ENCODE measurements at places on chromosomes 3 and 15.

- DNase-seq, result no peak
Observed at GRCh38 chr3:89586676-89587075, 479.3 kb downstream of the EPHA3 start.

DNA sequence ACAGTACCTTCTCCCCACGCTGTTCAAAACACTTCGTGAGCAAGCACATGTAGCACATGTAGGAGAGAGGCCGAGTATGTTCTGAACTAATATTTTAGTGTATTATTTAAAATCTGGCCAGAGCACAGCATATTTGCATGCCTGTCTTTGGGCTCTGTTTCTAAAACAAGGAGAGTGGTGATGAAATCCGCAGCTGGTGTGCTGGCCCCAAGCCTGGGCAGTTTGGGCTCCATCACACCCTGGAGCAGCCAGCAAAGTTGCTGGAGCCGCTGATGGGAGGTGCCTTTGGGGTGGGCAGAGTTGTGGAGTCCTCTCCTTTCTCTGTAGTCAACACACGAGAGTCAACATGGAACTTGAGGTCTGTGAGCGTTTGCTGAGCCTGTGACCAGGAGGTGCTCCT is 116.6 kb downstream of the SLCO3A1 start:
- no peak for DNase-seq

DNA sequence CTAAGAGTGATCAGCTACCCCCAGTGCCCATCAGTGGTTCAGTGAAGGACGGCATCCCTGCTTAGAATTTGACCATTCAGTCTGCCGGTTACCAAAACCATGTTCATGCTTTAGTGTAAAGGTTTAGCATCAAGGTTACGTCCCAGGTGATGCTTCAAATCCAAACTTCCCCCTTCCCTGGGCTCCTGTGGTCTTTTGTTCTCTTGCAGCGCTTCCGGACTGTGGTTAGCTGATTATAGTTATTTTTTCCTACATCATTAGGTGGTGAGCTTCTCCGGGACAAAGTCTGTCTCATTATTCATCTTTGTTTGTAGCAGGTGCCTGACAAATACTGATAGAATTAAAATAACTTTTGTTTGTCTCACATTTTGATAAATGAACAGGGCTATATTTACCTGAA is 28.3 kb upstream of the MYZAP start:
- DNase-seq, result no peak

GRCh38 chr3:33664195-33664594 is 53.9 kb downstream of the CLASP2 start:
- no peak for DNase-seq

- no peak for DNase-seq
Observed at GRCh38 chr3:56795097-56795828, 6.5 kb downstream of the ARHGEF3 start.

DNA sequence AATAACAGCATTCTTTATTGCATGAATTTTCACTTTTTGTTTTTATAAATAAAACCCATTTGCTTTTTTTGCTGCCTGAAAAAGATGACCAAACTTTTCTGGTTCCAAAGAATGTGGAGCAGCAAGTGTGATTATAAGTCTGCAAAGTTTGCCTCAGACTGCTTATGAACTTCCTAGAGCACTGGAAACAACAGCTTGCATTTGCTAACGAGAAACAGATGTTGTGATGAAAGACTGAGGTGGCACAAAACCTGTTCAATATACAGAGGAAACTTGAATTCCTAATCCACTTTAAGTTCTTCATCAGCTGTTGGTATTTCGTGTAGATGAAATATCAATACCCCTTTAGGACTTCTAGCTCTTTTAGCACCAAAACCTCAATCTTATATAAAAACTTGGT is 9.3 kb downstream of the ZPLD1 start:
- no peak for DNase-seq
